ENCODE measurements at places on chromosomes 11 and 22.

DNA sequence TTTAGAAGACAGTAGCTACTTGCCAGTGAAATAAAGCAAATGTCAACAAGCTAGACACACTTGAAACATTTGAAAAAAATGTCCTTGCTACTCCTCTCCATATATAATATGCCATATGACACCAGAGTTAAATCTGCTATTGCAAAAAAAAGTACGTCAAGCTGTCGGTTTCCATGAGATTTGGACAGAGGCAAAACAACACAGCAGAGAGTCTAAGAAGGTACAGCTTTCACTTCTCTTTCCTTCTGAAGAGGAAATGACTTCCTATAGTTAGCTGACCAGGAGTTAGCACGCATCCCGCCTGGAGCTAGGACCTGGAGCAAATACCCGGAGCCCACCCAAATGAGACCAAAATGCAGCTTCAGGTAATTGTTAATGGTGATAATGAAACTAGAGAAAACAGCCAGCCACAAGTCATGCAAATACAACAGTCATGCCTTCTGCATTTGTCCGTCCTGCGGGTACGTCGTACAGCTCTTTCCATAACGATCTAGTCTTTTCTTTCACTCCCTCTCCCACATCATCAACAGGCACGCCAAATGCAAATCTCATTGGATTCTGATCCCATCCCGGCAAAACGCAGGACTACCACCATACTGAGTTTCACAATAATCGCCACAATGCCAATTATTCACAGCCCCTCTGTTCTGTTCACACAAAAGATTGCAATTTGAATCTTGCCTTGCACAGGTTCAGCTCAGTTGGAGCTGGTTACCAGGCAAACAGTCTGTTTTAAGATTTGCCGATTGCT is 395.0 kb upstream of the CCDC90B start:
- DNase-seq, result no peak

- no peak for DNase-seq
These were observed 40.7 kb upstream of the XBP1 start for GRCh38 chr22:28841111-28841510.

DNA sequence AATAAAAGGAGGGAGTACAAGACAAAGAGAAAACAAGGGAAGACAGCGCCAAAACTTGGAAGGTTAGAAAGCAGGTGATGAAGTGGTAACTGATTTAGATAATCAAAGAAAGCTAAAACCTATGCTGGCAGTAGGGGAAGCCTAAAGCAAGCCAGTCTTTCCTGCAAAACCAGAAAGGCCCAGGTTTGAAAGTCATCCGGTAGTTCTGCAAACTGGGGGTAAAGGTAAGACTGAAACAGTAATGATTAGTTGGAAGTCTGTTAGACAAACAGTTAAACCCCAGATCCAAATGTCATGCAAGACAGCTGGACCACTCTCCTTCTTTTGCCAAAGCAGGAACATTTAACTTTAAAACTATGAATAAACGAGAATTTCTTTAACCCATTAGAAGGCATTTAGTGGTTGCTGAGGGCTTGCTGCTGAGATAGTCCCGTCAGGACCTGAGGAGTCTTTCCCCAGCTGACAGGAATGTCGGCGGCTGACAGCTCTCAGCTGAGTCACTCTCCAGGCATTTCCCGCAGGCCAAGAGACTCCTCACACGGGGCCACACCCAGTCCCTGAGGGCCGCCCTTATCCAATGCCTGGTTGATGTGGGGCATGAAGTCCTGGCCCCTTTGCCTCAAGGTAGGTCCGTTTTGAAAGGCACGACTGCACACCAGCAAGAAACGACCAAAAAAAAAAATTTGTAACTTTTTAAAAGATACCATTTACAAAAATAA is 36.3 kb upstream of the CFAP300 start:
- DNase-seq, result no peak

DNA sequence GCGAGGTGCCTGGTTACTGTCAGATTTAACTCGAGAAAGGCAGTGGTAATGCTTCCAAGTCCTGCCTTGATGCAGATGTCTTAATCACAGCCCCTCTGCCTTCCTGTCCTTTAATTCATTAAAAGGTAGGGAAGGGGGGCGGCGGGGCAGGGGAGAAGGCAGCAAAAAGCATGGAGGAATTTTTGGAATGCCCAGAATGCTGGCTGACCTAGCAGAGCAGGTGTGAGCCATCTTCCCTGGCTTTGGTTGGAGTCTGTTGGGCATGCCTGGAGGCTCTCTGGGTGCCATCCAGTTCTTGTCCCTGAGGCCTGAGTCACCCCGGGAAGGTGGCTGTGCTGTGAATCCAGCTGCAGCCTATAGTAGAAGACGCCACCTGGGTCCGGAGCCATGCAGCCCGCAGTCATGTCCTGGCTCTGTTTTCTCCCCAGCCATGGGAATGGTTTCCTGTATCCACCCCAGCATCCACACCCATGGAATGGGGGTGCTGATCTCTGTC is 15.6 kb downstream of the KIAA1671 start:
- no peak for DNase-seq

- DNase-seq, result no peak
These were observed 278.9 kb upstream of the NARS2 start for GRCh38 chr11:78853521-78853920.

All from CD4-positive, alpha-beta T cell treated with Interleukin-12 subunit alpha and Interleukin-12 subunit beta, for 1 hour (primary cell).